ENCODE measurements at places on chromosomes 2 and 18.

GRCh38 chr2:182666674-182667314 is 49.3 kb upstream of the DNAJC10 start:
- peak; percentile 46 for DNase-seq

DNA sequence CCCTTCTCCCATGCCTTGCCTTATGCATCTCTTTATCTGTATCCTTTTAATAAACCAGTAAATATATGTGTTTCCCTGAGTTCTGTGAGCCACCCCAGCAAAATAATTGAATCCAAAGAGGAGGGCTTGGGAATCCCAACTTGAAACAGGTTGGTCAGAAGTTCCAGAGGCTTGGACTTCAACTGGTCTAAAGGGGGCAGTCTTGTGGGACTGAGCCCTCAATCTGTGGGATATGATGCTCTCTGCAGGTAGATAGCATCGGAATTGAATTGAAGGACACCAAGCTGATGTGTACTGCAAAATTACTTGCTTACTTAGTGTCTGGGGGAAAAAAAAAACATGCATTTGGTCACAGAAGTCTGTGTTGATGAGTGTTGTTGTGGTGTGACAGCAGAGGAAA is 1033.5 kb upstream of the TMEFF2 start:
- no peak for DNase-seq

GRCh38 chr2:78992807-78993517 is 32.5 kb upstream of the REG3G start:
- DNase-seq, result no peak

DNA sequence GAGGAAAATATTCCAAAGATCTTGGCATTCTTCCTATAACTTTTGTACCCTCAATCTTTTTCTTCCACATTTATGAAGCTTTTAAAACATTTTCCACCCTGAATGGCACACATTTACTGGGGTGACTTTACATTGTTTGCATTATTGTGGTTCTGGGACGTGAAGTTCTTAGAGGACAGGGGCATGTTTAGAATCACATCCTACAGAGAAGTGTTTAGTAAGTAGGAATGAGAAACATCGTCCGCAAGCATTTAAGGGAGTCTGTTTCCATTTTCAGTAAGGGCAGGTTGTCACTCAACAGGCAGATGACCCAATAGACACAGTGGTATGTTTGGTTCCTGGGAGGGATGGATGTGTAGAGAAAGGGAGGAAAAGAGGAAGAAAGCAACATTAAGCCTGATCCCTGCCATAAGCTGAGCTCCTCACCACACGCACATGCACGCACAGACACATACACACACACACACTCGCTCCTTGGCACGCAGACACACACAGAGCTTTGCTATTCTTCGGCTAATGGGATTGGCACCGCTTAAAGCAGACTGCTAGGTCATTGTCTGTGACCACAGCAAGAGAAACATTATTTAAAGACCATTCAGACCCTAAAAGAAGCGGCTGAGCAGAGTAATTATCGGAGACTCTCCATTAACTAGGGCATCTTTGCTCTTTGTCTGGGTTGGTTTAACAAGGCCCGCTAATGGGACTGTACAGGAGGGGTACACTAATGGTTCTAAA is 14.2 kb upstream of the PLEKHM3 start:
- DNase-seq, result no peak

DNA sequence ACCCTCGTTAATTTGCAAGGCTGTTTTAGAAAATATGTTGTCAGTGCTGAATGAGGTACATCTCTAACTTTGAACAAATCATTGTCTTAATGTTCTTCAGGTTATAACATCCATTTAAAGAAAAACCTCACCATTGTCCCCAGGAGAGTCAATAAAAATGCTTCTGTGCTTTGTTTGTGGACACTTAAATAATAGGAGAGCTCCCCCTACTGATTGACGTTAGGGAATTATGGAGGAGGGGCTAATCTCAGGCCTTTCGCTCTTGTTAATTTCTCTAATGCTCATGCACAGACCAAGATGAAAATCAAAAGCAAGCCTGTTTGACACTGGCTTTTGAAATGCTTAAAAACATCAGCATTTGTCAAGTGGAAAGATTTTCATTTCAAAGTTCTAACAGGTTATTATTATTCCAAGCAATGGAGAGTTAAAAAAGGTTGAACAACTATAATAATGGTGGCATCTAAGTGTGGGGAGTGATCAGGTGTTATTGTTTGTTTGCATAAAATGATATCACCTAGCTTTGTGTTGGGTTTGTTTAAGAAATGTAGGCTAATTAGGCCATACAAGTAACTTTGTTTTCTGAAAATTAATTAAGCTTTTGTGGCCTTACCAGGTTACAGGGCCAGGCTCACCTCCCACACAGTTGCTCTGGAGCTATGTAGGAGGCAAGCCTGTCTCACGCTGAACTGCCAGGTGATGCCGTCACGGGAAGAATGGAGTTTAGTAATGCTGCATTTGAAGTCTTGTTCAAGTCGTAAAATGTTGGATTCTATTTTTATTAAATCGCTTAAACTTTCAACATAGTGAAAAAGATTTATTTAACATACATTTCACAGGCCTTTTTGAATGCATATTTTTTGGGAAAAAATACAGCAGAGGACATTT is 51.7 kb upstream of the SMIM21 start:
- peak; percentile 73 for DNase-seq
